HFFc6 (cell line): ENCODE measurements at places on chromosomes 16 and 17. TPM values are rescaled to one million over a fixed set of nuclear protein-coding genes. Genes with fewer than 3 reads are reported as not detected.

DNA sequence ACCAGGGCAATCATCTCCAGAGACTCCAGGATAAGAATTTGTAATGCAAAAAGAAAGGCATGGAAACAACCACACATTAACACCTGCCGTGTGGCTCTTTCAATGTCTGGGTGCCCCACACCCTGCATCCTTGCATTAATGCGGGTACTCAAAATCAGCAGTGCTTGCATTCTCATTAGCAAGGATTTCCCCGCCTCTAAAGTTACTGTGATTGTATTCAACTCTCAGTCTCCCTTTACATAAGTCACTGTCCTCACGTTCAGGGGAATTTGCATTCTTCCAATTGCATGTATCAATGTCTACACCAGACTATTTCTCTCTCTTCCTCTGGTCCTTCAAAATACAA lies 324.3 kb downstream of the FOXL1 start:
- no peak for DNase-seq

DNA sequence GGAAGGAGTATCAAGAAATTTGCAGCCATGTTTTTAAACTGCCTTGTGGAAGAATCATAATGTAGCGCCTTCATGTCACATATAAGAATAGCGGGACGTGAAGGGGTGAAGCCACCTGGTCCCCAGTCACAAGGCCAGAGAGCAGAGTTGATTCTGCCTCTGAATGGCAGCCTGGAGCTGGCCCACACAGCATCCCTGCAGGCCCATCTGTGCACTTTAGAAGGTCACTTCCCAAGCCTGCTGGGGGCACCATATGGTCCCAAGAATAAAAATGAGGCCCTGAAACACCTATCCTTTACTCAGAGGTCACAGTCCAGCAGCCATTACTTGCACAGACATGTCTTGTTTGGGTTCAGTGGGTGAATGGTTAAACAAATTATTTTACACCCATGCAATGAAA lies 15.0 kb downstream of the CD300E start:
- no peak for DNase-seq

GRCh38 chr17:14359163-14360020 lies 58.5 kb downstream of the HS3ST3B1 start:
- no peak for DNase-seq

GRCh38 chr16:12202486-12202885 lies 226.0 kb downstream of the SNX29 start:
- no peak for DNase-seq

The OR4D2 gene
- not detected in 3 replicates for total RNA-seq

The NAGS gene
- total RNA-seq: 0.63 and 0.91 TPM in 2 replicates

The KRT15 gene
- total RNA-seq: 6.6 to 7.7 TPM (median 7.0 TPM) in 3 replicates

The HSF5 gene
- not detected in 3 replicates for total RNA-seq

The GAST gene
- total RNA-seq: not detected in 3 replicates

The ARRB2 gene
- total RNA-seq: 7.1 to 11.3 TPM (median 9.3 TPM) in 3 replicates
